ENCODE measurements at places on chromosomes 2 and 18. TPM values are rescaled to one million over a fixed set of nuclear protein-coding genes. Genes with fewer than 3 reads are reported as not detected.

- no peak for DNase-seq
These were observed 492.5 kb upstream of the ID2 start for GRCh38 chr2:8189316-8189715.

DNA sequence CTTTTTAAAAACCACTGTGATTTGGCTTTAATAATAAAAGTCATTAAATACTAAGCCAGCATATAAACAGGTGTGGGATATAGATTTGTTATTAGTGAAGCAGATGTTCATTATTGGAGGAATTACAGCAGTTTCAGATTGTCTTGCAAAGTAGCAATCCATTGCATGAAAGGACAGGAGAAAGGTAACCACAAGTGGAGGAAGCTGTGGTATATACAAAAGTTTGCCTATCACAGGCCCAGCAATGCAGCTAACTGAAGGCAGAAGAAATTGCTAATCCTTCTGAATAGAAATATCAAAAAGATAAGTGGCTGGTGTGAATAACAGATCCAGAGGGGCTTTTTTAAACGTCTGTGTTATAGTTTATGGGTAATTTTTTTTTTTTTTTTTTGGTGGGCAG, 199.4 kb downstream of the ZNF385B start:
- no peak for DNase-seq

The CROCC2 gene
- total RNA-seq = 0.09 TPM

DNA sequence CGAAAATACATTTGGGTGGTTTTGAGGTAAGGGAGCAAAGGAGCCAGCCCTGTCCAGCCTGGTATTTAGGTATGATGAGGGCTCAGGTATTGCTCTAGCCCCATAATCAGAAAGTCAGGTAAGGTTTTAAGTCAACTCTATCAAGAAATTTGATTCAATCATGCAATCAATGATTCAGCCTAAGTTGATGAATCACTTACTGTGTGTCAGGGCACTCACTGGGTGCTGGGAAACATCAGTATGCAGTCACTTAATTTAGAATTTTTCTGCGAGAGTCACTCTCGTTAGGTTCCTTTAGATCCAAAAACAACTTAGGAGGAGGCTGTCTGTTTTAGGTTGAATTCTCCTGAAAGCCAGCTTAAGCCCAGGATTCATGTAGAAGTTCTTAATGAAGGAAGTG, 17.7 kb upstream of the SERPINB2 start:
- DNase-seq = no peak

- no peak for DNase-seq
These were observed 1112.7 kb upstream of the NRXN1 start for GRCh38 chr2:52144590-52144989.

DNA sequence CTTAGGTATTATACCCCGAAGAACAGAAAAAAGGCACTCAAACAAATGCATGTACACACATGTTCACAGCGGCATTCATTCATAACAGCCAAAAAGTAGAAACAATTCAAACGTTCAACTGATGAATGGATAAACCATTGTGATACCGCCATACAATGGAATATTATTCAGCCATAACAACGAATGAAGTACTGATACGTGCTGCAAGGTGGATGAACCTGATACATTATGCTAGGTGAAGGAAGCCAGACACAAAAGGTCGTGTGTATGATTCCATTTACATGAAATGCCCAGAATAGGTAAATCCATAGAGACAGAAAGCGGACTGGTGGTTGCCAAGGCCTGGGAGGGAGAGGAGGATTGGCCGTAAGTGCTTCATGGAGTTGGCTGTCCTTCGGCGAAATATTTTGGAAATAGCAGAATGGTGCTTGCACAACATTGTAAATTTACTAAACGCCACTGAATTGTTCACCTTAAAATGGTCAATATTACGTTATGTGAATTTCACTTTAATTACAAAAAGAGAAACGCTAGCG, 750 bp upstream of the RMP24 start:
- no peak for DNase-seq

Data from posterior vena cava (tissue), 2 donors.